Stimulated activated CD8-positive, alpha-beta memory T cell treated with anti-CD3 and anti-CD28 coated beads, Interleukin-4, amount 100 ng/mL, for 24 hours (primary cell): ENCODE measurements at places on chromosomes 2 and 18.

GRCh38 chr2:190303647-190304046 is 16.0 kb downstream of the HIBCH start:
- DNase-seq = no peak

- no peak for DNase-seq
These were observed 211.4 kb downstream of the PRKCE start for GRCh38 chr2:45862843-45863242.

DNA sequence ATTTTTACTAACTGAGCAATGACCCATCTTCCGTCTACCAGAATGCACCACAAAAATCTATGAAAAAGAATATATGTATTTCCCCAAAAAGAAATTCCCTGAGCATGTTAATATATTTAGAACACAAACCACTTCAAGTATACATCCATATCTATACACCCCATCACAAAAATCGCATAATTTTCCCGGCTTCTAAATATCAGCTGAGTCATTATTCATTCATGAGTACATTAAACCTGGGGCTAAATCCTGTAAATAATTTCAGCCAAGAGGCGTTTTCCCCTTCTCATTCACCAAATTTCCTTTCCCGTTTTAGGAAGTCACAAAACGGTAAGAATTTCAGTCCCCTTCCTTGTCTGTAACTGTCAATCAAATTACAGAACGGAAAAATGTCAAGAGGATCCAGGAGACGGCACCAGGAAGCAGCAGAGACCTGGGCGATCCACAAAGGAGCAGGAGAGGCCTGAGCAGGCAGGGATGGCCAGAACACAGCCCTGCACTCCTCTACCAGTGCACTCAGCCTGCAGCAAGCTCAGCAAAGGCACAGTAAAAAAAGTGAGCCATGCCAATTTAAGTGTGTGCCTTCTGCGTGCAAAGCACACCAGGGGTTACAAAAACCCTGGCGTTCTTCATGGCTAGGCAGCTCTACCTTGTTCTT is 300.7 kb downstream of the TCF4 start:
- no peak for DNase-seq

- no peak for DNase-seq
These were observed 258.0 kb downstream of the ZEB2 start for GRCh38 chr2:144261966-144262365.

DNA sequence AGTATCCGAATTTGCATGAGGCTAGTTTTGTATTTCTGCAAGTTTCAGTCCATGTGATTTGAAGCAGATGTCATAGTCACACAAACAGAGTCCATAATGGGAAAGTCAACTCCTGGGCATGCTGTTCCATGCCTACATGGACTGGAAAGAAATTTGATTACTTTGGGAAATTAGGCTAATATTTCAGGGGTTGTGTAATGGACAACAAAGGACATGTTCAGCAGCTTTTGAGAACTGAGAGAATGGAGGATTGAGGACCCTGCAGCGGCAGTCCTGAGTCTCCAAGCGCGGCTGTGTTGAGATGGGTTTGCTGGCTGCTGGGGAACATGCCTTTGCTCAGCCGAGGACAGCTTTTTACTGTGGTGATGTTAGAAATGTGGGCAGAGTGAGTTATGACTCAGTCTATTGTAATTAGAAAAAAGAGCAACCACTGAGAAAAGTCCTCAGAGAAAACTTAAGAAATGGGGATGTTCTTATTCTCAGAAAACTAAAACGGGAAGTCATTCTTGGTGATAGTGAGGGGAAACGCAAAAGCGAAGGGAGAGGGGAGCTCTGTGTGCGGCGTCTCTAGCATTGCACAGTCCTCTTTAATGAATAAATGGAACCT is 149.2 kb downstream of the FAM210A start:
- DNase-seq = peak; percentile 33

- DNase-seq = no peak
These were observed 97.9 kb upstream of the IL1R2 start for GRCh38 chr2:101893681-101894381.

GRCh38 chr2:48548840-48549239 is 18.9 kb downstream of the STON1 start:
- DNase-seq = no peak

DNA sequence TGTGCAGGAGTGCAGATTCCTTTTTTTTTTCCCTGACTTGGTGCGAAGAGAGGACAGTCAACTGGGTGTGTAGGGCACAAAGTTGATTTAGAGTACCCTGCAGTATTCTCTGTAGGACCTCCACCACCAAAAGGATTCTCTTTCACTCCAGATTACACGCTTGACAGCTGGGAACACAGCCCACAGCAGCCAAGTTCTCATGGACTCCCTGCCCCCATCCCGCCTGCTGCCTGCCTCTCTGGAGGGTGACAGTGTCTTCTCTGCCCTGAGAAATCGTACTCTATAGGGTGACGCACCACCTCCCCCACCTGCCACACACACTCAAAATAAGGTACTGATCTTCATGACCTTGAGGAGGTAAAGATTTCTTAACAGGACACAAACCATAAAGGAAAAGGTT is 26.6 kb upstream of the IHH start:
- no peak for DNase-seq

GRCh38 chr18:21741312-21741561 is 645 bp downstream of the MIB1 start:
- no peak for DNase-seq

DNA sequence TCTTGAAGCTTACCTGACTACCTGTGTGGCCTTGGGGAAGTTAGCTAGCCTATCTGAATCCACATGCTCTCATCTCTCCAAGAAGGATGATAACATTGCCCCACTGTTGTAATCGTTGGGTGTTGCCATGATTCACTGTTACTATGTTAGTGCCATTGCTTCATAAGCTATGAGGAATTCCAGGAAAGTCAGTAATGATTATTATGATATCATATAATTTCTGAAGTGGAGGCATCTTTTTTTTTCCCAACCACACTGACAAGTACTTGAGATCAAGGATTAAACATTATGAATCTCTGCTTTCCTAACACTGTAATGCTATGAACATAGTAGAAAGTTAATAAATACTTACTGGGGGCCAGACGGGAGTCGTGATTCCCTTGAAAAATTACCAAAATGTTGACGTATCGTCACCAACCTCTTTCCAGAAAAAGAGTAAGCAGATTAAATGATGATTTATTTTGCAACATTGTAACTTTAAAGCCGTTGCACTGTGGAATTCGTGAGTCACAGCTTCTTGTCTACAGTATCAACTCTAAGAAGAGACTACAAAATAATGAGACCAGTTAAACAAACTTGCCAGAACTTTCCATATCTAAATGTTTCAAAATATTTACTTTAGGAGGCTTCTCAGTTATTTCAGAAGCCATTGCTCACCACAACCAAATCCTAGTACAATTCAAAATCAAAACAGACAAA is 459.9 kb downstream of the PIK3C3 start:
- no peak for DNase-seq

DNA sequence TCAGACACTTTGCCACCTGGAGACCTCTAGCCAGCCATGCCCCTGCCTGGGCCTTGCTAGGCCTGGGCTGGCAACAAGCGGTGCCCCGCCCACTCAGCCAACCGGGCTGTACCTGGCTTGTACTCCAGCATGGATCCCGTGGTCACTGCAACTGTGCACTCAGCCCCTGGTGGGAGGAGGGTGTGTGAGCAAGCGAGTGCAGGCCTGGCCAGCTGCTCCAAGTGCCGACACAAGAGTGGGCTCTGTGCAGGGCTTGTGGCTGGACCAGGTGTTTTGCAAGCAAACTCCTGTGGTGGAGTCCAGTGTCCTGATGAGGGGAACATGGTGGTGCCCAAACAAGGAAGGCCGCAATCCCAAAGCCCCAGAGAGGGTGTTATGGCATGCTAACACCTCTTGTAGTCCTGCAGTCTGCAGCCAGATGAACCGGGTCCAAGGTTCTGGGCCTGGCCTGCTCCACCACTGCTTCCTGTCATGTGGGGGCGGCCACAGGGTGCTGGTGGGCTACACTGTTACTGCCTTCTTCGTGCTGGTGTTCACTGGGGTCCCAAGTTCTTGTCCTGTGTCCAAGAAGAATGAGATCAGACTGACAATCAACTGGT is 60.1 kb upstream of the CD28 start:
- no peak for DNase-seq

GRCh38 chr18:75923169-75923568 is 495.7 kb upstream of the SMIM21 start:
- DNase-seq = no peak

DNA sequence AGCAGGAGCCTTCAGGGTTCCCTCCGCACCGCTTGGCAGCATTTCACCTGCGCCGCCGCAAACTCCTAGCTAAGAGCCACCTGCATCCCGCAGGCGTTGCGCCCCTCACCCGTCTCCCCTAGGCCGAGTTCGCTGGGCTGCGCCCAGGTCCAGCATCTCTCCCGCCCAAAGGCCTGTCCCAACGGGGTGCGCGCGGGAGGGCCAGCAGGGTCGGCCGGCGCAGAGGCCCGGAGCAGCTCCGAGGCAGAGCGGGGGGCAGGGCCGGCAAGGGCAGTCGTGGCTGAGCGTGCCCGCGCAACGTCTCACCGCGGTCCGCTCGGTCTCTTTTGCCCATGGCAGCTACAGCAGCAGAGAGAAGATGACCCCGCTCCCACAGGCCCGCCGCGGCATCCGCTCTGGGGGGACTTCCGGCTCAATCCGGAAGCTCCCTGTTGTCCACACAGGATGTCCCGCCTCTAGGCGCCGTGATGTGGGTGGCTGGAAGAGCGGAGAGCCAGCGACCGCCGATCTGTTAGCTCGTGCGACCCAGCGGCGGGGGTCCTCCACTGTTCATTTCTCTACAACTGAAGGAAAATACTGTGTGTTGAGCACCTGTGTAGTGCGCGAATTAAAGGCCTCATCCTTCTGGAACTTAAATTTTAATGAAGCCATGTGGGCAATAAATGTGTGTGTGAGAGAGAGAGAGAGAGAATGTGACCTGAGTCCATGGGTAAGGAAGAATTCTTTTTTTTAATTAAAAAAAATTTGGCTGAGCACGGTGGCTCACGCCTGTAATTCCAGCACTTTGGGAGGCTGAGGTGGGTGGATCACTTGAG is at the start of gene ERCC3:
Gene ERCC3, minus strand, starts transcription at position 397 of the 815 bp plus-strand sequence. Its CDS starts 63 bp downstream, at position 334.
- DNase-seq = peak; percentile 77

- DNase-seq = no peak
These were observed 52.2 kb downstream of the ACKR3 start for GRCh38 chr2:236621786-236622185.

GRCh38 chr2:98793275-98793674 is 62.3 kb upstream of the MGAT4A start:
- DNase-seq = no peak

- no peak for DNase-seq
These were observed 8.0 kb upstream of the STAT4 start for GRCh38 chr2:191158747-191159146.

GRCh38 chr2:237219826-237220225 is 134.1 kb downstream of the COPS8 start:
- no peak for DNase-seq

- DNase-seq = no peak
These were observed 655.9 kb downstream of the DSC3 start for GRCh38 chr18:30386624-30387023.
